ENCODE measurements at places on chromosomes 11 and 22.

GRCh38 chr11:111749646-111750045 lies 16.5 kb downstream of the PPP2R1B start:
- no peak for DNase-seq

- no peak for DNase-seq
Measured at GRCh38 chr22:38073150-38074130, 10.5 kb downstream of the SLC16A8 start.

DNA sequence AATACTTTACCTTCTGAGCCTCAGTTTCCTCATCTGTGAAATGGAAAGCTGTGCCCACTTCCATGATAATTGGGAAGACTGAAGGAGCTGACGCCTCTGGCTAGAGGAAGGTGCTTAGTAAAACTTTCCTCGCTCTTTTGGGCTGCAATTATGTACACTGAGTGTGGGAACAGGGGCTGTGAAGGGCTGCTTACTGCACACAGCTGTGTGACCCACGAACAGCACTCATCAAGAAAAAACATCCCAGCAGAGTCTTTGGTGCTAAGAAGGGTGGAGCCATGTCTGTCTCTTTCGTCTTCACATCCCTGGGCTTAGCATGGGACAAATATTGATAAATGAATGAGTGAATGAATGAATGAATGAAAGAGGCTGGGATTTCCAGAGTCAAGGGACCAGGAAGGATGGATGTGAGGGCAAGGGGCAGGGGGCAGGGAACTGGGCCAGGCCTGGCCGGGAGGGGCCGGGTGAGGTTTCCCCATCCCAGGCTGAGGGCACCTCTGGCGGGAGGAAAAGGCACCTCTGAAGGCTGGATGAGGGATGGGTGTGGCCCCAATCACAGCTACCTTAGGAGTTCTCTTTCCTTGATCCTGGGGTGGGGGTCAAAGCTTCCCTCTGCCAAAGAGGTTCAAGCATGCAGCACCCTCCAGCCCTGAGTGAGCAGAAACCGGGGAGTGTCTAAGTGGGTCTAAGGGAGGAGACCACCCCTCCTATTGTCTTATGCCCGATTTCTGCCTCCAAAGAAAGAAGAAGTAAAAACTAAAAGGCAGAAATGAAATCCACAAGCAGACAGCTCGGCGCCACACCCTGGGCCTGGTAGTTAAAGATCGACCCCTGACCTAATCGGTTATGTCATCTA lies 9.2 kb upstream of the CD5 start:
- DNase-seq: no peak

- DNase-seq: no peak
Measured at GRCh38 chr11:43676933-43677332, 3.6 kb upstream of the HSD17B12 start.

GRCh38 chr11:73875380-73875779 lies 1.3 kb downstream of the COA4 start:
- no peak for DNase-seq

DNA sequence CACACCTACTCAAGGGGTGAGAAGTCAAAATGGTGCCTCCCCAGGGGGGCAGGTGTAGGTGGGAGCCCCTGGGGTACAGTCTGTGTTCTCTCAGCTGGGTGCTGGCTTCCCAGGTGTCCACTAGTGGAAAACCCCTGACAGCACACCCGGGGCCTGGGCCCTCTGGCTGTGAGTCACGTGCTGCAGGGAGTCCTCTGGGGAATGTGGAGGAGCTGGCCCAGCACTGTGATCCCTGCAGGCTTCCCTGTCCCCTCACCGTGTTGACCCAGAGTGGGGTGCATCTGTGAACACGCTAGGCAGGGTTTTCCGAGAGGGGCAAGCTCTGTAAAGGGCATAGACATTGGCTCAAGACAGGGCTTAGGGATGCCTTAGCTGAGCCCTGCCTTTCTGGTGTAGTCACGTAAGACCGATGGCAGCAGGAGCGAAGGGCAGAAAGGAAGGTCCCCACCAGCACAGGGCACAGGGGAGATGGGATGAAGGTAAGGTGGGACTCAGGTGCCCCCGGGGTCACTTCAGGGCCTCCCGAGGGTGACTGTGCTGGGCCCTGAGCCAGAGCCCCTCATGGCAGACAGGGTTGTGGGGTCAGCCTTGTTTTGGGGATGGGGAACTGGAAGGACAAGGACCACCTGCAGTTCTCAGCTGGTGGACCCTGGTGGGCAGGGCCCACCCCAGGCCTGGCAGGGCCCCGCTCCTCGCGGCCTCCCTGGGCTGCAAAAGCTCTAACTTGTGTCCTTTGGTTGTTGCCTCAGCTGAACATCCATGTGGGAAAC lies 14.1 kb downstream of the DERL3 start:
- DNase-seq: no peak

DNA sequence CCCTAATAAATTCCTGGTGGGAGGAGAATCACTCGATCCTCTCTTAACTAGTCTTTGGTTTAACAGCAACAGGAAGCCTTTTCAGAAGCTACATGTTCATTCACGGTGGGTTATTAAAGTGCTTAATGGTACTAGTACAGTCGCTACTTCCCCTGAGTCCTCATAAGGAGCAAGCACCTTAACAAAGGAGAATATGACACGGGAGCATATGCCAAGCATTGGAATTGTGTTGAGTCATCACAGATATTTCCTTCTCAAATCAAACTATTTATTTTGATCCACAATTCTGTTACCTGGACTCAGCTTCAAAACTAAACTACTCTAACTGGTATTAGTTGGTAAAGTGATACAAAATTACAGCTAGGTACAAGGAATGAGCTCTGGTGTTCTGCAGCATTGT lies 177.5 kb upstream of the CTSC start:
- no peak for DNase-seq

DNA sequence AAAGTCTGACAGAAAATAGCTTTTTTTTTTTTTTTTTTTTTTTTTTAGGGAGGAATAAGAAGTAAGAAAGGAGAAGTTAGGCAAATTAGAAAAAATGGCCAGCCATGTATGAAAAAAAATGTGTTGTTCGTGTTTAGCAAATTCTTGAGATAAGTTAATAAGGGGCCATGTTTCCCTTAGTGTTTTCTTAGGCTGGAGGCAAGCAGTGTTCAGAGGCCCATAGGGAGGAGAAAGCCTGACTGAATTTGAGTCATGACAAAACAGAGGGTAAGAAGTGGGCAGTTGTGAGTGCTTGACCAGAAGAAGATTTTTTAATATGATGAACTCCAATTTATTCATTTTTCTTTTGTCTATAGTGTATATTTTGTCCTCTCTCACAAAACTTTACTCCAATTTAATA lies 766.4 kb downstream of the FAM181B start:
- no peak for DNase-seq

Data from amygdala (tissue), 56 donors.